A673 (cell line): ENCODE measurements at places on chromosomes 13 and 19.

- DNase-seq, result peak; percentile 69
These were observed 8.9 kb downstream of the OCEL1 start for GRCh38 chr19:17234911-17235299.

- DNase-seq, result no peak
These were observed 3.5 kb downstream of the JSRP1 start for GRCh38 chr19:2252797-2253105.

GRCh38 chr19:49772850-49773432 is 6.1 kb downstream of the AP2A1 start:
- no peak for DNase-seq

- no peak for DNase-seq
These were observed 8.0 kb downstream of the PTH2 start for GRCh38 chr19:49415102-49415809.
